Stimulated activated CD8-positive, alpha-beta memory T cell treated with anti-CD3 and anti-CD28 coated beads, Interleukin-4, amount 100 ng/mL, for 1 hour (primary cell): ENCODE measurements at places on chromosomes 7 and 10.

GRCh38 chr7:103114576-103115008 is 34.3 kb downstream of the NAPEPLD start:
- no peak for DNase-seq

GRCh38 chr7:140674899-140675701 is 2.4 kb downstream of the ADCK2 start:
- DNase-seq = no peak

DNA sequence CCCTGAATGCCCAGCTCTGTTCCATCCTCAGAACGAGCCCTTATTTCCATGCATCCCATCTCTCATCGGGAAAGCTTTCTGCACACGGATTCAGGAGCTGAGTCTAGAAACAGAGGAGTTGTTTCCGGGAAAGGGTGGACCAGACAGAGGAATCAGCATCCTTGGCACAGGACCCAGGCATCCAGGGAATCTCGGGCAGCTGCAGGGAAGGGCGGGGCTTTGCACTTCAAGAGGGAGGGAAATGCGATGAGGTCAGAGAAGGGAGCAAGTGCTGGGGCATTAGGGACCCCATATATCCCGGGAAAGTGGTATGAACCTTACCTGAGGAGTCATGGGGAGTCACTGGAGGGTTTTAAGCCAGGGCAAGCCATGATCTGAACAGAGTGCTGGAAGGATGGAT is 68.5 kb downstream of the NPTX2 start:
- DNase-seq = no peak

DNA sequence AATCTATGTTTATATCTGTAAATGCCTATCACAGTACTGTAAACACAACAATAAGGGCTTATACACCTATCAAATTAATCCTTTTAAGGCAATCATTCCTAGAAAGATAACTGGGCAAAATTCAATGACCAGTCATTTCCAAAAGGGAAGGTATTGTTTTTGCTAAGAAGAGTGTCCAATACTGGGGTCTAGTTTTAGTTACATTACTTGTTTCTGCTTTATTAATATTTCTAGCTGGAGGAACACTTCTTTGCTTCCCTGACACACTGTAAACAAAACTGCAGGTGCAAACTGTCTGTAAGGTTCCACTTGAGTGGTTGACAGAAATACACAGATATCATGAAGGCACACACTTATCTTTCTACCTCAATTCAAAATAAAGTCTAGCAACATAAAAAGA is 84.2 kb upstream of the FAM133B start:
- no peak for DNase-seq

DNA sequence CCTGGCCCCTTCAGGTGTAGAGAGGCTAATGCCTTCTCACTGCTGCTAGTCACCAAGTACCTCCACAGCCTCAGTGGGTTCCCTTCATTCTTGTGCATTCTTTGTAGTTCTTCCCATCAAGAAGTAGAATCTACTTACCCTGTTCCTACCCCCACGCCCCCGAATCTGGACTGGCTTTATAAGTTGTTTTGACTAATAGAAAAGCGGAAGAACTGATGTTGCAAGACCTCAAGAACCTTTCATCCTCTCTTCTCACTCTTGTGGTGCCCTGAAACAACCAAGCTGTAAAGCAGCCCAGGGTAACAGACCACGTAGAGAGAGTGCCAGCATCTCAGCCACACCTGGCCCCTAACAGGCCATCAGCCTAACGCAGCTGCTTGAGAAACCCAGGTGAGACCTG is 23.2 kb upstream of the LAMB1 start:
- no peak for DNase-seq

DNA sequence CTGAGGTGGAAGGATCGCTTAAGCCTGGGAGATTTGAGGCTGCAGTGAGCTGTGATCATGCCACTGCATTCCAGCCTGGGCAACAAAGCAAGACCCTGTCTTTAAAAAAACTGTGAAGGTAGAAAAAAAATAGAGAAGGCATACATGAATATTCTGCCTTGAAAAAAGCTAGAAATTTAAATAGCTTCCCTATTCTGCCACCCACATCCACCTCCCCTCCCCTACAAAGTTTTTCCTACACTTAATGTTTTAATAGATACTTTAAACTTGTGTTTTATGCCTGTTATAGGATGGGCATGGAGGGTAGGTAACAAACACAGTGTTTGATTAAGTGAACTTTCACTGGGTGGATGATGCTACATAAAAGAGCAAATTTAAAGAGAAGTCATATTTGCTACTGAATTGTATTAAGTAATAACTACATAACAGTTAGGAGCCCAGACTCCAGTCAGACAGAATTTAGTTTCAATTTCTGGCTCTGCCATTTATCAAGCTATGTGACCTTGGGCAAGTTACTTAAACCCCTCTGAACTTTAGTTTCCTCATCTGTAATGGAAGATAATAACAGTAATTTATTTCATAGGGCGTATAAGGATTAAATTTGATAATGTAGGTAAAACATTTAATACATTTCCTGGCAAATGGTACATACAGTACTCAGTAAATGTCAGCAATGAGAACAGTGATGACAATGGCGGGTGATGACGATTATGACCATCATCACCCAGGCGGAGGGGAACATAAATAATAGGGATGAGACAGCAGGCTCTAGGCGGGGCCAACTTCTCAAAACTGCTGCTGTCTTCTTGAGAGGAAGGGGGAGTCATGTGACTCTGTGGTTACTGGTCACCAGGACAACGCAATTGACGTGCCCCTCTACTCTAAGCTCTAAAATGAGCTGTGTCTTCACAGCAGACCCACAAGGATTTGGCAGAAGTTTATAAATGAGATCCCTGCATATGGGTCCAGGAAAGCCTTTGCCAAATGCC is 15.8 kb downstream of the DNMBP start:
- DNase-seq = peak; percentile 32

- DNase-seq = no peak
Observed at GRCh38 chr7:112161253-112162141, 44.7 kb downstream of the DOCK4 start.

DNA sequence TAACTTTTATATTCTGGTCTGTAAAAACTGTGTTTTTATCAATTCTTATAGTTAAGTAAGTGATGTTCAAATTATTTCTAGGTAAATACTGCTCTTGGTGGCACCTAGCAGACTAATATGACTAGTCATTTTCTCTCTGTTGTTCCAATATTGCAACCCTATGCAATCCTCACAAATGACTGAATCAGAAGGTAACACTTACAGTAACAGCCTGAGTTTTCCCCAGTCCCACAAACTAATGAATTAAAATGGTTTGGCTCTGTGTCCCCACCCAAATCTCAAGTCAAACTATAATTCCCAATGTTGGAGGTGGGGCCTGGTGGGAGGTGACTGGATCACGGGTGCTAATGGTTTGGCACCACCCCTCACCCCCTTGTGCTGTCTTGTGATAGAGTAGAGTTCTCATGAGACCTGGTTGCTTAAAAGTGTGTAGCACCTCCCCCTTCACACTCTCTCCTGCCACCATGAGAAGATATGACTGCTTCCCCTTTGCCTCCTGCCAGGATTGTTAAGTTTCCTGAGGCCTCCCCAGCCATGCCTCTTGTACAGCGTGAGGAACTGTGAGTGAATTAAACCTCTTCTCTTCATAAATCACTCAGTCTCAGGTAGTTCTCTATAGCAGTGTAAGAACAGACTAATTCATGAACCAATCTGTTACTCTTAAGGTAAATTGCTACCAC is 43.5 kb downstream of the MTPN start:
- no peak for DNase-seq

- DNase-seq = no peak
Observed at GRCh38 chr7:23494009-23494408, 23.7 kb upstream of the IGF2BP3 start.

DNA sequence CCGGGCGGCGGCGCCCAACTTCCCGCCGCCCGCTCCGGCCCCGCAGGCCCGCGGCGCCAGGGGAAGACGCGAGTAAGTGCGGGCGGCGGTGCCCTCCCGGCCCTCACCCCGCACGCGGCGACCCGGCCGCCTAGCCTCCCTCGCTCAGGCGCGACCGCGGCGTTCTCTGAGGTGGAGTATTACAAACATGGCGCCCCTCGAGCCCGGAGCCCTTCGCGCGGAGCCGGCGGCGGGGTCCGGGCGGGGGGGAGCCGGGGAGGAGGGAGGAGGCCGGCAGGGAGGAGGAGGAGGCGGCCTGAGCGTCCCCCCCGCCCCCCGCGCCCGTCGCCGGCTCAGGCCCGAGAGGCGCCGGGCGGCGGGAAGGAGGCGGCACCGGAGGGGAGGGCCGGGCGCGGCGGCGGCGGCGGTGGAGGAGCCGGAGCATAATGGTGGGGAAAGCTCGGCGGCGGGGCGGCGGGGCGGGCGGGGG is at the start of gene ZMYND11:
TSS of gene ZMYND11 (plus strand) at position 324 of the 469 bp plus-strand sequence. CDS start 44,558 bp downstream, outside the sequence.
- peak; percentile 49 for DNase-seq

GRCh38 chr7:4738711-4739527 is 36.5 kb upstream of the AP5Z1 start:
- DNase-seq = no peak

DNA sequence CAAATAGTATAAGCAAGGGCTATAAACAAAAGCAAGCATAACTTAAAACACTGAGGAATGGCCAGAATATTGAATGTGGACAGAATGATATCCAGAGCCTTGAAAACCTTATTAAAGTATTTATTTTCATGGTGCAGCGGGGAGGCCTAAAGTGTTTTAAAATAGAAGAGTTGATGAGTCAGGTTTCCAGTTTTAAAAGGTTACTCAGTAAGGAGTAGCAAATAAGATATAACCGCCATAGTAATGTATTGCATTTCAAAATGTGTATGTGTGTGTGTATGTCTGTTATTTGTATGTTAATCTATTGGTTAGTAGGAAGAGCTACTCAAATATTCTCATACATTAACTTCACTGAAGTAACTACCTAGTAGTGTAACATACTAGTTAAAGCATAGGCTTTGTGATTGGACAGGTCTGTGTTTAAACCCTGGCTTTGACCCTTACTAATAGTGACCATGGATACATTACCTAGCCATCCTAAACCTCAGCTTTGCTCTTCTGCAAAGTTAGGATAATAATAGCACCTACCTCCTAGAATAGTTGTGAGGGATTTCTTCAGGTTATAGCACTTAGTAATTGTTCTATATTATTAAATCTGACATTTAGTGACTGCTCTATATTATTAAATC is 16.9 kb downstream of the CUTC start:
- no peak for DNase-seq

- no peak for DNase-seq
Observed at GRCh38 chr7:17916786-17917185, 23.5 kb downstream of the SNX13 start.

GRCh38 chr7:84701524-84702306 is 485.1 kb downstream of the SEMA3D start:
- no peak for DNase-seq

DNA sequence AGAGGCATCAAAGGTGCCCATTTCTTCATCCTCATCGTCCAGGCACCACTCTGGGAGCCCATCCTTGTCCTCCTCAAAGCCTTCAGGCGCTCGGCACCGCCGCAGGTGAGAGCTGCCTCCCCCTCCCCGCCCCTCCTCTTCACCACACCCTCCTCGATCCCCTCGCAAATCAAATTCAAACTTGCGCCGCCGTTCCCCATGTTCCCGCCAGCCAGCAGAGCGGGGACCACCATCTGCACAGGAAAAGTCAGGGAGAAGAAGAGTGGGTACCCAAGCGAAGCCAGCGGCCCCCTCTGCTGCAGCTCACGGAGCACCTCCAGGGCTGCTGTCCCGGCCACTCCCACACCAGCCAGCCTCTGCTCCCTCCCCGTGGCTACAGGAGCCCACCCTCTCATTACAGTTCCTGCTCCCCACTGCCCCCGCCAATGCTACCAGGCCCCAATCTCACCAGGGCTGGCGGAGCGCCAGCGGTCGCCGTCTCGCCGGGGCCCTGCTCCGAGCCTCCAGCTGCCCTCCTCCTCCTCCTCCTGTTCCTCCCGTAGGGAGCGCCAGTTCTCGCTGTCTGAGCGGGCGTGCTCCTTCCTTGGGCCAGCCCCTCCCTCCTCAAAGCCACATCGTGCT is 7.7 kb downstream of the GIGYF1 start:
- DNase-seq = no peak

DNA sequence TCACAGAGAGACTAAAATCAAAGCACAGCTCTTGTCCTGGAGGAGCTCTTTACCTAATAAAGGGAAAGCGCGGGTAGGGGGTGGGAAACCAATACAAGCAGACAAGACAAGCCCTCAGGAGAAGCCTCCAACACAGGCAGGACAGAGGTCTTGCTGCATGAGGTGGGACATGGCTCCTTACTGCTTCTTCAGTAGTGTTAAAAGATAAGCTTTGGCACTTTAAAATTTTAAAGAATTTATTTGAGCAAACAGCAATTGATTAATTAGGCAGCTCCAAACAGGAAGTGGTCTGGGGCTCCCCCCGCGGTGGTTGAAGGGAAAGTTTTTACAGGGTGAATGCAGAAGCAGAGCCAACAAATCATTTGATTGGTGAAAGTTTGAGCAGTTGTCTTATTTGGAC is 50.3 kb upstream of the MACC1 start:
- no peak for DNase-seq

- DNase-seq = no peak
Observed at GRCh38 chr7:8637322-8637721, 203.9 kb downstream of the NXPH1 start.

DNA sequence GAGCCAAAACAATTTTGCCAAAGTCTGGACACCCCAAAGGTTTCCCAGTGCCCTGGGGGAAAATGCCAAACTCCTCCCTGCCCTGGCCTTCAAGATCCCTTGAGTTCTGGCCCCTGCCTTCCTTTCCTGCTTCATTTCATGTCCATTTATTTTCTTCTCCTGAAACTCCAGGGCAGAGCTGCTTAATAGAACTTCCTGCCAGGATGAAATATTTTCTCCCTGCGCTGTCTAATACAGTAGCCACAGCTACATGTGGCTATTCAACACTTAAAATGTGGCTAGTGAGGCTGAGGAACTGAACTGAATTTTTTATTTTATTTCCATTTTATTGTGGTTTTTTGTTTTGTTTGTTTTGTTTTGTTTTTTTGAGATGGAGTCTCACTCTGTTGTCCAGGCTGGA is 49.6 kb downstream of the COL13A1 start:
- no peak for DNase-seq

DNA sequence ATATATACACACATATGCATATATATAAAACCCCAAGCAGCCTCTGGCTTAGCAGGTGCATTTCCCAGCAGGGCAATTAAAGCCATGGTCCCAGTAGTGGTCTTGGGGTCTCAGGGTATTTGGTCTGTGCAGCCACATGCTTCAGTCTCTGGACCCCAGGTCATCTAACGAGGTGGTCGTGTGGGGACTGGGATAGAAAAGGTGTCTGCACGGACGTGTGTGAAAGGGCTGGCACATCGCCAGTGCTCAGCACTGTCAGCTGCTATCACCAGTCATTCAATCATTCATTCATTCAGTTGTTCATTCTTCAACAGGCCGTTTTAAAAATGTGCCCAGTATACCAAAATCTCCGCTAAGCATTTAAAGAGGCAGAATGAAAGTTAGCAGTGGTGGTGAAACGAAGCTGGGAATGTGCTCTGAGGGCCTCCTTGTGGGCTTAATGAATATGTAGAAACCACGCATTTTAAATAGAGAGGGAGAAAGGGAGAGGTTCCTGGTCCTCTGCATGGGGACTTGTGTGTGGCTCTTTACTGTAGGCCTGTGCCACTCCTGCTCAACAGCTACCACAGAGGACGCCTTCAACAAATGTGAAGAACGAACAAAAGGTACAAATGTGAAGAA is 170.4 kb downstream of the EGFR start:
- no peak for DNase-seq
